ENCODE measurements at places on chromosomes 1 and 21.

DNA sequence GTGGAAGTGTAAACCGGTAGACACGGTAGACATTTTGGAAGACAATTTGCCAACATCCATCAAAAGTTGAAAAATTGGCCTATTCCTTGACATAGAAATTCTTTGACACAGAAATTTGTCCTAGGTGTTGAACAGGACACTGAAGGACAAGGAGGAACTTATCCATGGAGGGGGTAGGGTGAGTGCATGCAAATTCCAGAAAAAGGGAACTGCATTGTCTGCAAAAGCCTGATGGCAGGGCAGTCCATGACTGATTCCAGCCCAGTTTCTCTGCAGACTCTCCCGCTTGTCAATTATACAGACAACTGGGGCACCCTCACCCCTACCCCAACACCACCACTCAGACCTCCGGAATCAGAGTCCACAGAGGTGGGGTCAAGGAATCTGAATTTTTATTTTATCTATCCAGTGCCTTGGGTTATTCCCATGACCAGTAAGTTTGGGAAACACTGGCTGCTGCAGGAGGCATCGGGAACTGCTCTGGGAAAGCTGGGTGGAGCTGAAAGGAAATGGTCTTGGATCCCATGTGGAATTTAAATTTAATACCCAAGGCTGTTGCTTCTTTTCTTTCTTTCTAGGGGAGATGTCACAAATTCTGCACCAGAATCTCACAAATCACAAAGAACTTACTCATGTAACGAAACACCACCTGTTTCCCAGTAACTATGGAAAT lies 103.3 kb upstream of the SLC45A1 start:
- DNase-seq = no peak

DNA sequence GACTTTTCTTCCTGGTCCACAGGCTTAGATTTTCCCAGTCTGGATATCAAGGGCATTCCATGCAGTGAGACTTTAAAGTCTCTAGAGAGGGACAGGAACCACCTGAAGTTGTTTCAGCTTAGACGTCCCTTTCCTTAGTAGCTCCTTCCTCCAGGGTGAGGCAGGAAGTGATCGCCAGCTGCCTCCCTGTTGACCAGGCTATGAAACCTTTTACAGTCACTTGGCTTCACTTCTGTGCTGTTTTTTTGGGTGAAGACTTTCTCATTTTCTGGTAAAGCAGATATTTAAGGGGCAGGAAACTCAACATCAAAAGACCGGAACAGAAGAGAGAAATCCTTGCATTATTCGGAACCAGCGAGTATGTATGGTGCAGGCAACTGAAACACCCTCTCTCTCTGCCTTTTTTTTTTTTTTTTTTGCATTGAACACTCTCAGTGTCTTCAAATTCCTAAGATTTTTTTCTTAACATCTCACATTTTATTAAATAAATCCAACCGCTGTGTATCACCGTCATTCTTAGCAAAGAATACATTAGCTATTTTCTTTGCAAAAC lies 234.6 kb upstream of the IRF2BP2 start:
- DNase-seq = no peak

GRCh38 chr1:245516284-245516759 lies 361.5 kb downstream of the KIF26B start:
- no peak for DNase-seq

GRCh38 chr21:33908760-33909159 lies 6.8 kb downstream of the ATP5PO start:
- DNase-seq = no peak

- DNase-seq = no peak
These were observed 9.8 kb downstream of the LBR start for GRCh38 chr1:225418059-225418458.

DNA sequence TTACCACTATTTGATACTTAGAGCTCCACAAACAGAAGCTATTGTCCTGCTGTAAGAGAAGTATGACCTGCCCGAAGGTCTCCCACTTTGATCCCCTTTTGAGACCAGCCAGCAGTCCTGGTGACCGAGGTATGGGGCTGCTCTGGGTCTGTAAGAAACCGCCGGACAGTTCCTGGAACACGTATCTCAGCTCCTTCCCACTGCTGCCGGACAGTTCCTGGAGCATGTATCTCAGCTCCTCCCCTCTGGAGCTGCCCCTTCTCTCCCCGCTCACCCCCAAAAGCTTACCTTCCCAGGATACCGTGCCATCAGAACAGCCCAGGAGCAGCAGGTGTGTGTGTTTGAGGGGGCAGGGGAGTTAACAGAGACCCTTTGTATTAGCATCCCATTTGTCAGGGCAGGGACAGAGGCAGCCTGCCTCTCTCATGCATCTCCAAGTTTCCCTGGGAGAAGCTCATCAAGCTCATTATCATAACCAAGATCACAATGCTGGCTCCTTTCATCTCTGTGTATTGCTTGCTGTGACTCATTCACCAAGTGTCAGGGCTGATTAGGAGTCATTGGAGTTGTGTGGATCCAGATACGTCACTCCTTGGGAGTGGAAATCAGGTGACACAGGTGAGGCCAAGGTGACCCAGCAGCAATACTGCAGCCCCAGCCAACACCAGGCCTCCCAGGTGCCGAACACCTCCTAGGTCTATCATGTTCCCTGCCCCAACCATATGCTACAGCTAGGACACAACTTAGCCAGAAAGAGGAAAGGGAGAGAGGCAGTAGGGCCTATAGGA lies 25.3 kb downstream of the OPTC start:
- no peak for DNase-seq

All from femur (tissue), 1 donor.